ENCODE measurements at places on chromosomes 5 and 9.

DNA sequence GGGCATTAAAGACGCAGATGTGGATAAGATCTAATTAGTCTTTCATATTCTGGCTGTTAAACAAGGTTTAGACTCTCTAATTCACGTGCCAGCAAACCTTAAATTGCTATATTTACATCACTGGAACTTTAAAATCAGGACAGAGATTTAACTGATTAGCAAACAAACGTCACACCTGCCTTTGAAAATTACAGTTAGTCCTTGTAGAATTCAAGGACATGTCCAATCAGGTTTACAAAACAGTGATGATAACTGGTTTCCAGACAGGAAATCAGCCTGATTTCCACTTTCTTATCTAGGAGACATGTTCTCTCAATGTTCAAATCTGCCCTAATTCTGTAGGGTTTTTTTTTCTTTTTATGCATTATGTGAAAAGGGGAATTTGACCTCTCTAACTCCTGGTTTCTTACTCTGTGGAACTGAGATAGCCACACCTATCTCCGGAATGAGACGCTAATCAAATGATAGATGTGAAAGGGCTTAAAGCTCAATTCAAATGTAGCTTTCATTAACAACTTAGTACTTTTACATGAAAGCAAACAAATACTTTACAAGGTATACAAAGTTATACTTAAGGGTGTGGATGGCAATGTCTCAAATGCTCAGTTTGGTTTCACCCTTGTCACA is 26.5 kb downstream of the SPINK5 start:
- DNase-seq, result no peak

DNA sequence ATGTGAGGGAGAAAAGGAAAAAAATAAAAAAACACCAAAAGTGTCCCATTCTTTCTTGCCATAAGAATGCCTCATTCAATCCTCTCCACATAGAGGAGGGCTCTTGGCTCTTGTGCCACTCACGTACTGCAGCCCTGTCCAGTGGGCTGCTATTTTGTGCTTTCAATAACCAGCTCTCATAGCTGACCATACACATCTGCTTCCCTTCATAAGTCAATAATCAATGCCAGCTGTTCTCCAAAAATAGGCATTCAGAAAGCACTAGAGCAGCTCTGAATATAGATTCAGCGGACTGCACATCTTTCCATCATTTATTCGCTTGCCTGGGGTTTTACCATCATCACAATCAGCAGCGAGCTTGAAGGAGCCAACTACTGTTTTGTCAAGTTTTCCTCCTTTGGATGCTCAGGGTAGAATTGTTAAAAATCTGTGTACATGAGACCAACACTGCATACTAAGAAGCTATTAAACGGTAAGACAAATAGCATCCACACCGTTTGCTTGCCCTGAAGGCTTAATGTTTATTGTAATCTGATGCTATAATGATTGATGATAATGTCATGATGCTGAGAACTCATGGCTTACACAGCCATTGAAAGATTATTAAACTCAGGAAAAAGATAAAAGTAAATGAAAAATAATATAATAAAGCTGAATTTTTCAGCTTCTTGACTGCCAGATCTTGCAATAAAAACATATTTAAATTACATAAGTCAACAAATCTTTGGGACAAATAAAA is 80.0 kb downstream of the OXCT1 start:
- peak; percentile 69 for DNase-seq

DNA sequence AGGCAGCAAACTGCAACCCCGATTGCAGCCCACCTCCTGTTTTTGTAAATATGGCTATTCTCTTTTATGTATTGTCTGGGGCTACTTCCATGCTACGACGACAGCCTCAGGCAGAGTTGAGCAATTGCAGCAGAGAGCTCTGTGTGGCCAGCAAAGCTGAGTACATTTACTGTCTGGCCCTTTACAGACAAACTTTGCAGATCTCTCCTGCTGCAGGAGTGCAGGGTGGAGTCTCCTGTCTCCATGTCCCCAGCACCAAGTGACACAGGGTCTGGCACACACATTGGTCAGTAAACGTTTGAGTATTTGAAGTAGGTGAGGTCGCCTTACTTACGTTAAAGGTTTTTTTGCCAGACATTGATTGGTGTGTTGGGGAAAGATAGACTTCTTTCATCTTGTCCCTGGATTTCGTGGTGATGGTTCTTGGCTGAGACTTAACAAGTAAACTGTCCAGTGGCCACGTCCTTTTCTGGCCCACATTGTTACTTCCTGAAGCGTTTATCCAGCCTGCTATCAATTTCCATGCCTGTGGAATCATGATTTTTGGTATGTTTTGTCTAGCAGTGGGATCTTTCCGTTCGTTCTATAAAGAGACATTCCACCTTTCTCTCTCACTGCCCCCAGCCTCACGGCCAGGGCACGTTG is 27.2 kb downstream of the PRRC2B start:
- peak; percentile 23 for DNase-seq

- no peak for DNase-seq
Measured at GRCh38 chr5:147046281-147046680, 167.7 kb upstream of the PPP2R2B start.

DNA sequence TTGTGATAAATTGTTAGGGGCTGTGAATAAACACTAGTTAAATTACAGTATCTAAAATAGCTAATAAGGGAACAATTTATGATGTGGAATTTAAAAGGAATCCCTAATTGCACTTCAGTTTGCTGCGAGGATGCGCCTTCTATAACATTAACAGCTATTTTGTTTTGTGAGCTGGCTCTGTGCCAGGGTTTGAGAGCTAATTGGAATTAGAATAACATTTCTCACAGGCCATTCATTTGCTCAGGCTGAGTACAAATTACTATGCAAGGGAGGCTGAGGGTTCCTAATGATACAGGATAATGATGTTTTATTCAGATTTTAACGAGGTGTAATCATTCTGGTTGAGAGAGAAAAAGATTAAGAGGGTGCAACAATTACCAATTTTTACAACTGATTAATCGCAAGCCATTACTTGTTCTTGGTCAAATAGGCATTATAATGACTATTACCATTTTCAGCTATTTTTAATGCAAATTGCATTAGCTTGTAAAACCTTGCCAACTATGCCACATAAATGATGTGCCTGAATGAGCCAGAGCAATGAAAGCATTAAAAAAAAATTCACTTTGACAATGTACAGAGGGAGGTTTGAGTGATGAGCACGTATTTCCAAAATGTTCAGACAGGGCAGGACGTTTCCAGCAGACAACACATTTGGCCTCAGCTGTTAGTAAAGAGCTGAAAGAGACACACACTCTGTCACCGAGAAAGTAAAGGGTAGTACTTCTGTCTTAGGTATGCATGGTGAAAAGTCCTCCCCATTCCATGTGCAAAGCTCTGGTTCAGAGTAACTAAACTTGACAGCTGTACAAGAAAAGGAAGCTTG is 576.5 kb downstream of the TLE1 start:
- no peak for DNase-seq

DNA sequence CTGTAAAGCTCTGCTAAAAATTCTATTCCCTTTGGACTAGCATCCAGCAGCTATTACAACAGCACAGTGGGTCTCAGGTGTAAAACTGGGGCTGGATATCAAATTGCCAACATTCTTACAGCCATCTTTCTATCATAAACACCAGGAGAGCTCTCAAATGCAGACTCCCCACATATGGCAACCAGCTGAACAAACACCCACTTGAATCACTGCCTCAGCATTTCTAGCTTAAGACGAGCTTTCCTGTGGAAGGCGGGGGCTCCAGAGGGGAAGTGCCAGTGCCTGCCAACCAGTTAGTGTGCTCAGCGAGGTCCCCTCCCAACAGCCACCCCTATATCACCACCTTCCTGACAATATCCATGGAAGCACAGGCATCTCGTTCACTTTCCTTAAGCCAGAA is 62.2 kb downstream of the IPPK start:
- DNase-seq, result peak; percentile 89

DNA sequence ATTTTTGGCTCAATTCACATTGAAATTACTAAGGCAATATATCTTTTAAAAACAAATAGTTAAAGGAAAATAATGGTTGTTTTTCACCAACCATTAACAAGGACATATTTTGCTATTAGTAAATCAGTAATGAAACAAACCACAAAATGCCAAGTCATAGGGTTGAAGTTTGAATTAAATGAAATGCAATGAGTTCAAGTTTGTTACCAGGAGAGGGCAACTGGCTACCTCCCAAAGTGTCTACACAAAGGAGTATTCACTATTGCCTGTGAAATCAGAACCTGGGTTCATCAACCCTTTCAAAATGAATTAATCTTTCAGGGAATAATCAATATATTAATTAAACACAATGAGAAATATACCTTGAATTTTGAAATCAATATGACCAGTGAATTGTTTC is 138.4 kb upstream of the DMRTA1 start:
- DNase-seq, result no peak

DNA sequence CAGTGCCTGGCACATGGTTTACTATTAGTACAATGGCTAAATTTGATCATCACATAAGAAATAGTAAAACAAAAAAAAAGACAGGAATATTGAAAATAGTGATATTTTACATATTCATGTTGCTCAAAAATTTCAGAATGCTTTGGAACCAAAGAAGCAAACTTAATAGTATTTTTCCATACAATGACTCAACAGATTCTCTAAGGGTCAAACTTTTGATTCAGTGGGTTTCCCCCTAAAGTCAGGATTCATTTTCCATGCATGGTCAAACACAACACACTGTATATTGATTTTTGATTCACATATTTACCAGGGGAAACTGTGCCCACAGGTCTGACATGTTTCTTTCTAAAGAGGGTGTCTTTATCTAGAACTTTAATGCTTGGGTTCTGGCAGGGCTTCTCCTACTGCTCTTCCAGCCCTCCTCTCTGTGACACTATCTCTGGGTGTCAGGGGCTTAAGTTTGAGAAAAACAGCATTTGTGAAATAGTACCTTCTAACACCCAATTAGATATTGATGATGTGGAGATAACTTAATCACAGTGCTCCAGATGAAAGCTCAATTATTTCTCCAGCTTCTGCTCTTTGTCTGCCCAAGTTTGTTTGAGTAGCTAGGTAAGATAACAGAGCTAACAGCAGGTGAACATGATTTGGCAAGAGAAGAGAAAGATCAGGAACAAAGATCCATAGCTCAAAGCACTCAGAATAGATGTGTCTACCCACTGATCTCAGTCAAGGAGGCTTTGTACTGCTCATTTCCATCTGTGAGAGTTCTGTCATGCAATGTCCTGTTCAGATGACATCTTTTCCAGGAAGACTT is 35.5 kb upstream of the ELL2 start:
- DNase-seq, result no peak

GRCh38 chr5:55507574-55507973 is 27.2 kb downstream of the PLPP1 start:
- no peak for DNase-seq

GRCh38 chr5:37839407-37840052 is at the start of gene GDNF:
Gene GDNF, minus strand, starts transcription at chr5:37840041. Its CDS starts 5,245 bp downstream, at chr5:37834796.
- peak; percentile 72 for DNase-seq

GRCh38 chr9:17589771-17590170 is 10.9 kb downstream of the SH3GL2 start:
- no peak for DNase-seq

DNA sequence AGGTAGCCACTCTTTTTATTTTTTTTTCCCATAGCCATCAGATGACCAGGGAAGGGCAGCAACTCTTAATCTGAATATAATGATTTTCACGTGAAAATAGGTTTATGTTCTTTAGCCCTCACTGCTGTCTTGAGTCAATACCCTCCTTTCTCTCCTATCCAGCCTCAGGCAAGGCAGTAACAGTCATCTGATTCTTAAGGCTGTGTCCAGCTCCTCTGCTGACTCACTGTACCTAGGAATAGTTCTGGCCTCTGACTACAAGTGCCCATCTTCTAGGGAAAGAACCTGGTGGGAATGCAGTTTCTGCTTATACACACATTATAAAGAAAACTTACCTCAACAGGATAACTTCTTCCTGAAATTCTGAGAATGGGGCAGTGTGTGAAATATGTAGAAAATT is 30.7 kb downstream of the DHX29 start:
- no peak for DNase-seq

- DNase-seq, result no peak
Measured at GRCh38 chr9:96186591-96187011, 115.4 kb downstream of the HSD17B3 start.

GRCh38 chr9:17588395-17588794 is 9.5 kb downstream of the SH3GL2 start:
- DNase-seq, result no peak

GRCh38 chr9:133514460-133515239 is 10.1 kb downstream of the MYMK start:
- DNase-seq, result no peak

GRCh38 chr9:12776513-12777055 is 1.8 kb downstream of the LURAP1L start:
- peak; percentile 25 for DNase-seq

DNA sequence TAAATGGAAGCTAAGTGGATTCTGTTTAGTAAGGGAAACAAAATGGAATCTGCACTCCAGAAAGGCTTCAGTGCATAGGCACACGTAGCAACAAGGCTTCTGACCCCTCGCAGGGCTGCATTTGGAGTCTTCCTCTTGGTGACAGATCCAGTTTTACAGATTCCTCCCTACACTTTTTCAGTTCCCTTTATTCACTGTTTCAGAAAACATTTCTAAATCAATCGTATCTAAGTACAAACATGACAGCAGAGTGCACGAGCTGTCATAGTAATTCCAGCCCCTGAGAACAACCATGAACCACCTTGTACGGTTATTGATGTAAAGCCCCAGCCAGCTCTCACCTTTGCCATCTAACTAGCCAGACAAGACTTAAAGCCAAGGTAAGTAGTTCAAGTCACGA is 491.6 kb downstream of the SEMA5A start:
- DNase-seq, result no peak

DNA sequence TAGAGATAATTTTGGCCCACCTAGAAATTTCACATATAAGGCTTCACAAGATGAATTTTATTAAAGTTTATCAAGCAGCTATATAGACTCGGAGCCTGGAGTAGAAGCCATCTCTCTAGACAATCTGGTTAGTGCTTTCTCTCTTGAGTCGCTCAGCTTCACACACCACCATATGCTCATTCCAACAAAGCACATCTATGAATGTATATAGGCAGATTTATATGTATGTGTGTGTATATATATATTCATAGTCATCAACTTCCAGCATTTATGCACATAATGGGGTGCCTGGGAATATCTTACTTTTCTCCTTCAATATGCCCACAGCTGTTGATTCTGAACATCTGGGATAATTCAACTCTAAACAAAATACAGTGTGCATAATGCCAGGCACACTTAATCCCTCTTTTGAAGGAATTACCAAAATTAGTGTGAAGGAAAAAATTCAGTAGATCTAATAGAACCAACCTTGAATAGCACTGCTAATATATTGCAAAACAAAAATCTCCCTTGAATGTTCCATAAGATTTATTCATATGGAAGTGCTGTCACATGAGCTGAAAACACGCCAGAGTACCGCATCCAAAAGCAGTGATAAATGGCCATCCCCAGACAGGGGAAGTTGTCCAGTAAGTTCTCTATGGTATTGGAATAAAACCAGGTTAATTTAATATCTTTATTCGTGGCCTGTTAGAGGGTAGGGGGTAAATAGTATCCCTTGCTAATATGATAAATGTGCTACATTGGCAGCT is 56.0 kb upstream of the MOCS2 start:
- DNase-seq, result no peak

DNA sequence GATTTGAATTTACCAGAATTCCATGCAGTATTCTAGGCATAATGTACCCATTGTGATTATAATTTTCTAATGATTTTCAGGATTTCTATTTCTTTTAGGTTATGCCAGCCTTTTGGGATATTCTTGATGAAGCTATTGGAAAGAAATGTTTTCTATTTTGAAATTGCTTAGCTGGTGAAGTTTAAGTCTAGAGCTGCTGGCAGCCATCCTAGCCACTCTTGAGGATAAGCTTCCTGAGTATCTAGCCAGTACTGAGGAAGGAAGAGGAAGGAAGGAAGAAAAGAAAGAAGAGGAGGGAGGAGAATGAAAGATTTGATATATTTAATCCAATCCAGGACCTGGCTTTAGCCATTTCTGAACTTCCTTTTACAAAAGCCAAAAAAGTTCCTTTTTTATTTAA is 142.1 kb upstream of the DAB2 start:
- no peak for DNase-seq
